ENCODE measurements at places on chromosomes 2 and 18.

DNA sequence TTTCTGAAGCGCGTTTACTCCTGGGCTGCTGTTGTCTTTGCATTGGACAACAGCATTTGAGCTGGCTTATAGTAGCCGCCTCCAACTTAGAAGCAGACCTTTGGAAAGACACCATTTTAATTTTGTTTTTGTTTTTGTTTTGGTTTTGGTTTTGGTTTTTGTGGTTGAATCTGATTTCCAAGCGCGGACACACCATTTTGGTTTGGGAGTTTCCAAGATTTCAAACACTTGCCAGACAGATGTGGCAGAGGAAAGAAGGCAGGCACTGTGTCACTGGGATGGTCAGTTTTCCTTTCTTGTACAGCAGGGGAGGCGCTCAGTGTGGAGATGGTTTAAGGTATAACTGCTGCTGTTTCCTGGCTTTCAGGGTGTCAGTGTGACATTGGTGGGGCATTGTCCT is 126.8 kb downstream of the LAMA3 start:
- H3K4me3 ChIP-seq = no peak overlapping the region
- H3K27ac ChIP-seq = no peak overlapping the region
- no peaks in the 10 kb centered on the region for H3K4me1 ChIP-seq
- no peak for DNase-seq
- no peaks in the 10 kb centered on the region for H3K36me3 ChIP-seq
- H3K27me3 ChIP-seq = no peaks in the 10 kb centered on the region

DNA sequence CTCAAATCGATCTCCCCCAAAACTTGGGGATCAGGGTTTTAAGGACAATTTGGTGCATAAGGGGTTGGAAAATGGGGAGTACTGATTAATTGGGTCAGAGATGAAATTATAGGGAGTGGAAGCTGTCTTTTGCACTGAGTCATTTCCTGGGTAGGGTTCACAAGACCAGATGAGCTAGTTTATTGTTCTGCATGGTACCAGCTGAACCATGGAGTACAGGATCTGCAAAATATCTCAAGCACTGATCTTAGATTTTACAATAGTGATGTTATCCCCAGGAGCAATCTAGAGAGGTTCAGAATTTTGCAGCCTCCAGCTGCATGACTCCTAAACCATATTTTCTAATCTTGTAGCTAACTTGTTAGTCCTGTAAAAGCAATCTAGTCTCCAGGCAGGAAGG is 73.1 kb downstream of the CPO start:
- H3K27ac ChIP-seq = no peak overlapping the region
- H3K36me3 ChIP-seq = no peaks in the 10 kb centered on the region
- H3K4me1 ChIP-seq = no peaks in the 10 kb centered on the region
- no peak overlapping the region for H3K4me3 ChIP-seq
- no peaks in the 10 kb centered on the region for H3K27me3 ChIP-seq

DNA sequence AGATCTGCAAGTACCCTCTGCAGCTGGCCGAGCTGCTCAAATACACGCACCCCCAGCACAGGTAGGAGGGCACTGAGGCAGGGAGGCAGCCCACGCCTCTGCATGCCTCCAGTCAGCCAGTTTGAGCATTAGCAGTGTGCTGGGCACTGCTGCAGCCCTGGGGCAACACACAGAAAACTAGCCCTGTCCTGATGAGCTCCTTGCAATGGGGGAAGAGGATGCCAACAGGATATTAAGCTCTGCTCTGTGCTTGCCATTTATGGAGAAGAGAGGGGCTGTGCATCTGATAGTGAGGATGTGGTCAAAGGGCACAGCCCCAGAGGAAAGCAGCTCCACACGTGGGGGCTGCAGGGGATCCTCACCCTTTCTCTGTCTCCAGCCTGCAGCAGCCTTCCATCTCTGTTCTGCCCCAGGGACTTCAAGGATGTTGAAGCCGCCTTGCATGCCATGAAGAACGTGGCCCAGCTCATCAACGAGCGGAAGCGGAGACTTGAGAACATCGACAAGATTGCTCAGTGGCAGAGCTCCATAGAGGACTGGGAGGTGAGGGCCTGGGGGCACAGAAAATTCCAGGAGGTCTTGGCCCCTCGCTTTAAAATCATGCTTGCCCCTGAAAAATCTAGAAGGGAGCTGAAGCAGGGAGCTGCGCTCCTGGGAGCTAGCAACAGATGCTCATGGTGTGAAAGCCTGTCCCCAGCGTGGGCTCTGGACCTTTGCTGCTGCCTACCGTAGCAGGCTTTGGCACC is 51.7 kb downstream of the FAM168B start:
- no peaks in the 10 kb centered on the region for H3K27me3 ChIP-seq
- no peak overlapping the region for H3K4me3 ChIP-seq
- no peaks in the 10 kb centered on the region for H3K36me3 ChIP-seq
- no peak overlapping the region for H3K27ac ChIP-seq

DNA sequence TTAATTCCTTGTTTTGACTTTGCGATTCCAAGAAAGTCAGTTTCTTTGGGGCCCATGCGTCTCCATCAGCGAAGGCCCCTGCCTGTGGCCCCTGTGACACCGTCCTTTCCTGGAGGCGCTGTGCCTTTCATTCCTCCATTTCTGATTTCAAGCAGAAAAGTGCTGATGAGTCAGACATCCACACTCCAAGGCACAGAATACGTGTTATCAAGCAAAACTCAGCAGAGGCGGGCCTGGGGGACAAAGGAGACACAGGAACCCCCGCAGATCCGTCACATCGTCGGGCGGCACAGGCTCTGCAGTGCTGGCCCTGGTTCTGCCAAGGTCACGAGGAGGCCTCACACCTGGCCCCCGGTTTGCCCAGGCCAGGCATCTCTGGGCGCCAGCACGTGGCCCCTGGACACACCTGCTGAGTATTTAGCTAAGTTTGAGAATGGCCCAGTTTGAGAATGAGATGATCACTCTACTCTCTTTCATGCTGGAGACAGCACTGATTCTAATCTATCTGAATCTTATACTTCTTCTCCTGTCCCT is 7.2 kb upstream of the SALL3 start:
- H3K4me1 ChIP-seq = peaks cover 3% of the 10 kb centered on the region
- DNase-seq = no peak
- no peak overlapping the region for H3K4me3 ChIP-seq
- no peak overlapping the region for H3K27ac ChIP-seq

GRCh38 chr2:242020196-242021004 is 150.9 kb downstream of the RTP5 start:
- no peaks in the 10 kb centered on the region for H3K4me1 ChIP-seq
- no peak for DNase-seq
- H3K27ac ChIP-seq = no peak overlapping the region
- H3K36me3 ChIP-seq = no peaks in the 10 kb centered on the region
- no peak overlapping the region for H3K4me3 ChIP-seq

DNA sequence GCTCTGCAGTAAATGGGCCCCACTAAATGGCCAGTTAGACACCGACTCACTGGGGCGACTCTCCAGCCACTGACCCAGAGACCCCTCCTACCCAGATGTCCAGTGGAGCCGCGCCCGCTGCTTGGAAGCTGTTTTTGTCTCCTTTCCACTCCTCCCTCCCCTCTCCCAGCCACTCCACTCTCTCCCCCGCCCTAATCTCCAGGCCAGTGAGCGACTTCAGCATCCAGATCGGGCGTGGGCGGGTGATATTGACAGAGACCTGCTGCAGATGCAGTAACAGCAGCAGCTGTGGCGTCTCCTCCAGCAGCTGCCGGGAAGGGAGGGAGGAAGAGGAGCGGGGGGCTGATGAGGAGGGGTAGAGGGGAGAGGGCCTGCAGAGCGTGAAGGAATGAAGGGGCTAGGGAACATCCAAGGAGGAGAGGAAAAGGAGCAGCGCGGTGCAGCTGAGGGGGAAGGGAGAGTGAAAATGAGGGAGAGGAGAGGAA is at the start of gene SCN7A:
Gene SCN7A (minus strand): TSS at position 110 of the 485 bp plus-strand sequence. CDS start 16,553 bp downstream, outside the sequence.
- no peak within 1 kb of the TSS for H3K4me3 ChIP-seq
- H3K36me3 ChIP-seq = no peaks in the 10 kb centered on the region
- H3K27me3 ChIP-seq = no peaks in the 10 kb centered on the region
- DNase-seq = peak; percentile 51
- H3K27ac ChIP-seq = no peak within 1 kb of the TSS
- no peaks in the 10 kb centered on the region for H3K4me1 ChIP-seq

DNA sequence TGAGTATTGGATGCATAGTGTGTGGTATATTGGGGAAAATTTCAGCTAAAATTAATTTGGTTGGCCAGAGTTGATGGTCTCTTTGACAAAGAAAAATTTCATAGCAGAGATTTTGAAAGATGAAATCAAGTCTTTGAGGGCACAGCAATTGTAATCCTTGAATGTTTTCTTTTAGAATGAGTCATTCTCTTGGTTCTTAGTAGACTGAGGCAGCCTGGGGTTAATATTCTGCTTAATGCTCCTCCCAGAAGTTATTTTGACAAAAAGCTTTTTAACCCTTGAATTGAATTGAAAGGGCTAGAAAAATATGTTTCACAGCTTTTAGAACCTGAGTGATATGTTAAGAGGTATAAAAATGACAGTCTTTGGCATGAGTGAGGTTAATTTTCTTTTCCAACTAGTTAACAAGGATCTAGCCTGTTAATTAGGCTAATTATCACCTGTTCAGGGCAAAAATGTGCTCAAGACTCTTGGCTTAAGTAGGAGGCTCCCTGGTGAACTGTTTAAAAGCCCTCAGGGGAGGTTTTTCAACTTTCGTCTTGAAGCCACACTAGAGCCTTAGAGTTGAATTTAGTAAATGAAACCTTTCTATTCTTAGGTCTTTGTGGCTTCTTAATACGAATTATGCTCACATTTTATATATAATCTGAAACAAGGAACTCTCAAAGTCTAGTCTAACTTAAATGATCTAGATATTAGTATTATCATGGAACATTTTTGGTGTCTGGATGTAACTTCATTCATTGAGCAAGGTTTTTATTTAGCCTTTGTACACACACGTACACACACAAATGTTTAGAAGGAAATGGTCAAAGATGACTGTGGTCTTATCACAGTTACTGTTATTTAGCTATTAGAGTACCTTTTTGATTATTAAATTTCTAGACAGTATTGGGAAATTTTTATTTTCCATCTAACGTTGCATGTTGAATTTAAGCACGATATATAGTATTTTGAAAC is 272.5 kb downstream of the ZNF407 start:
- H3K4me1 ChIP-seq = peaks cover 2% of the 10 kb centered on the region
- no peaks in the 10 kb centered on the region for H3K36me3 ChIP-seq
- no peak overlapping the region for H3K4me3 ChIP-seq
- H3K27ac ChIP-seq = no peak overlapping the region
- no peaks in the 10 kb centered on the region for H3K27me3 ChIP-seq
- peak; percentile 63 for DNase-seq

- H3K4me3 ChIP-seq = no peak overlapping the region
- peaks cover 4% of the 10 kb centered on the region for H3K4me1 ChIP-seq
- H3K36me3 ChIP-seq = no peaks in the 10 kb centered on the region
- no peak for DNase-seq
- H3K27me3 ChIP-seq = no peaks in the 10 kb centered on the region
These were observed 32.7 kb upstream of the STAT4 start for GRCh38 chr2:191183516-191183915.

DNA sequence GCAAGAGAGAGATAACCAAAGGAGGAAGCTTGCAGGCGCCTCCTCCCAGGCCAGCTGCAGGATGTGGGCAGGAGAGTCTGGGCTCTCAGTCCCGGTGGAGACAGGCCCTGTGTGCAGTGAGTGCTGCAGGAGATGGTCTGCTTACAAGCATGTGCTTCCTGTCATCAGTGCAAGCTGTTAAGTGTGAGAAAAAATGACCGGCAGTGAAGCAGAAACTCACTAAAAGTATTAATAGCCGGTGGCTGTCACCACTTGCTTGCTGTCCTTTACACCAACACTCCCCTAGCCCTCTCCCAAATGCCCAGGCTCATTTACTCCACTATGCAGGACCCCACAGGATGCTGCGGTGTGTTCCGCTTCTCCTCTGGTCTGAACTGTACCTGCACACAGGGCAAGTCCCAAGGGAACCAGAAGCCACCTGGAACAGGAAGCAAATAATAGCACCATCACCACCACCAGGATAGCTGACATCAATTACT is 435.6 kb upstream of the HS6ST1 start:
- no peak overlapping the region for H3K27ac ChIP-seq
- DNase-seq = no peak
- H3K27me3 ChIP-seq = no peaks in the 10 kb centered on the region
- no peak overlapping the region for H3K4me3 ChIP-seq
- no peaks in the 10 kb centered on the region for H3K4me1 ChIP-seq
- no peaks in the 10 kb centered on the region for H3K36me3 ChIP-seq

DNA sequence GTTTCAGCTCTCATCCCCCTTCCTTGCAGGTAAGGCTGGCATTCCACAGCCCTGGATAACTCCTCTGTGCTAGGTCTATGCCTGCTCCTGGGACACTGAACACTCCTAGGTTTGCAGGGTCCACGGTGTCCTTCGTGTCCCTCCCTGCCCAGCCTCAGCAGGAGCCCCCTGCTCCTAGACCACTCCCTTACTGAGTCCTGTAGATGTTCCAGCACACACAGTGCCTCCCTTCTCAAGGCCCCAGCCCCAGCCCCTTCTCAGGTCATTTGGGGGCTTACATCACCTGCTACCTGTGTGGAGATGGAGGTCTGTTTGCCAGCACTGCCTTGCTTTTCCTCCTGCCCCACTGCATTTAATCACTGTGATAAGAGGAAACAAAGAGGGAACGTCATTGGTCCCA is 146.4 kb upstream of the TNP1 start:
- H3K4me1 ChIP-seq = no peaks in the 10 kb centered on the region
- no peaks in the 10 kb centered on the region for H3K27me3 ChIP-seq
- H3K27ac ChIP-seq = no peak overlapping the region
- H3K36me3 ChIP-seq = no peaks in the 10 kb centered on the region

GRCh38 chr2:11630855-11631254 is 39.1 kb downstream of the NTSR2 start:
- no peaks in the 10 kb centered on the region for H3K4me1 ChIP-seq
- no peaks in the 10 kb centered on the region for H3K27me3 ChIP-seq
- no peak for DNase-seq

DNA sequence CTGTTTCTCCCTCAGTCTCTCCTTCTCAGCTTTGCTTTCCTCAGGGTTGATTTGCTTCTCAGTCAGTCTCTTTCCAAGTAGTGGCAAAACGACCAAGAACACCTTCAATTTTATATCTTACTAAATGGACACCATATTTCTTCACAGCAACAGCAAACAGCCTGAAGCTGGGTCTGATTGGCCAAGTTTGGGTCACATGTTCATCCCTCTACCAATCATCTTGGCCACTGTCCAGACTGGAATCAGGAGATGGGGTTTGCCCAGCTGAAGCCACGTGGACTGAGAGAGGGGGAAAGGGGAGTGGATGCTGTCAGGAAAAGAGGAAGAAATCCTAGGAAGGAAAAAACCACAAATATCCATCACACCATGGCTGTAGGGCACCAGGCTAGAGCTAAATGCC is 42.0 kb upstream of the ACMSD start:
- H3K27me3 ChIP-seq = no peaks in the 10 kb centered on the region
- no peaks in the 10 kb centered on the region for H3K36me3 ChIP-seq
- H3K4me3 ChIP-seq = no peak overlapping the region
- no peaks in the 10 kb centered on the region for H3K4me1 ChIP-seq
- H3K27ac ChIP-seq = no peak overlapping the region

- no peaks in the 10 kb centered on the region for H3K36me3 ChIP-seq
- no peaks in the 10 kb centered on the region for H3K4me1 ChIP-seq
- peak; percentile 34 for DNase-seq
These were observed 24.1 kb upstream of the KANSL1L start for GRCh38 chr2:210195101-210195852.

- DNase-seq = no peak
- H3K27ac ChIP-seq = no peak overlapping the region
- no peaks in the 10 kb centered on the region for H3K4me1 ChIP-seq
- H3K4me3 ChIP-seq = no peak overlapping the region
- no peaks in the 10 kb centered on the region for H3K27me3 ChIP-seq
These were observed 9.1 kb upstream of the SLC35G4 start for GRCh38 chr18:11600321-11600720.

GRCh38 chr2:207987025-207987716 is 38.2 kb downstream of the PLEKHM3 start:
- no peak overlapping the region for H3K27ac ChIP-seq
- H3K4me1 ChIP-seq = no peaks in the 10 kb centered on the region
- no peak for DNase-seq
- H3K27me3 ChIP-seq = no peaks in the 10 kb centered on the region
- H3K36me3 ChIP-seq = no peaks in the 10 kb centered on the region

All from mesendoderm (in vitro differentiated cells).